ENCODE measurements at places on chromosomes 2 and 18. TPM values are rescaled to one million over a fixed set of nuclear protein-coding genes. Genes with fewer than 3 reads are reported as not detected.

The CDKL4 gene
- total RNA-seq: not detected

DNA sequence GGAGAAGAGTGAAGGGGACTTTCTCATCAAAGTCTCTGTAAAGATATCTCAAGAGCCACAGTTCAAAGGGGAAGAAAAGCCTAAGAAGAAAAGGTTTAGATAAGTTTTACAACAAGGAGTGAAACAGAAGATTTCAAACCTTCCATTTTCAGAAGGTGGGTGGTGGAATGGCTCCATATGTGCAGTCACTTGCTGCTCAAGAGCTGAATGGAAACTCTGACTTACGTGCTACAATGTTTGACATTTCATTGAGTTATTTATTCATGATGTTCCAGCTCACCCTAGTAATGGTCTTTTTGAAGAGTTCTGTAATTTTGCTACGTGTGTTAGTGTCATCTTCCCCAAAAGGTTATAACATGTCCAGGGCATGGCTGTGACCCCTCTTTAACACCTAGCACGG, 21.7 kb downstream of the LCT start:
- H3K27me3 ChIP-seq: no peaks in the 10 kb centered on the region
- no peaks in the 10 kb centered on the region for H3K36me3 ChIP-seq
- no peak overlapping the region for H3K4me3 ChIP-seq
- DNase-seq: no peak

- DNase-seq: no peak
- no peak overlapping the region for H3K4me3 ChIP-seq
- peaks cover 42% of the 10 kb centered on the region for H3K4me1 ChIP-seq
Measured at GRCh38 chr2:16012626-16013358, 72.4 kb downstream of the MYCN start.

DNA sequence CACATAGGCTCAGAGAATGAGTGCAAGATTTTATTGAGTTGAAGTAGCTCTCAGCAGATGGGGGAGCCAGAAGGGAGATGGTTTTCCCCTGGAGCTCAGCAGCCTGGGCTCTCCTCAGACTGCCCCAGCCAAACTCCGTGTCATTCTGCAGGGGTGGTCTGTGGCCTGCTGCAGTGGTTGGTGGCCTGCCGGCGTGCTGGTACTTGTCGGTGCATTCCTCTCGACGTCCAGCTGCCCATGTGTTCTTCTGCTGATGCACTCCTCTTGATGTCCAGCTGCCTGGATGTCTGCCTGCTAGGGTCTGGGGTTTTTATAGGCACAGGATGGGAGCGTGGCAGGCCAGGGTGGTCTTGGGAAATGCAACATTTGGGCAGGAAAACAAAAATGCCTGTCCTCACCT, 25.6 kb upstream of the TMEM17 start:
- H3K27me3 ChIP-seq: no peaks in the 10 kb centered on the region
- no peak for DNase-seq
- H3K4me1 ChIP-seq: no peaks in the 10 kb centered on the region
- no peaks in the 10 kb centered on the region for H3K36me3 ChIP-seq

DNA sequence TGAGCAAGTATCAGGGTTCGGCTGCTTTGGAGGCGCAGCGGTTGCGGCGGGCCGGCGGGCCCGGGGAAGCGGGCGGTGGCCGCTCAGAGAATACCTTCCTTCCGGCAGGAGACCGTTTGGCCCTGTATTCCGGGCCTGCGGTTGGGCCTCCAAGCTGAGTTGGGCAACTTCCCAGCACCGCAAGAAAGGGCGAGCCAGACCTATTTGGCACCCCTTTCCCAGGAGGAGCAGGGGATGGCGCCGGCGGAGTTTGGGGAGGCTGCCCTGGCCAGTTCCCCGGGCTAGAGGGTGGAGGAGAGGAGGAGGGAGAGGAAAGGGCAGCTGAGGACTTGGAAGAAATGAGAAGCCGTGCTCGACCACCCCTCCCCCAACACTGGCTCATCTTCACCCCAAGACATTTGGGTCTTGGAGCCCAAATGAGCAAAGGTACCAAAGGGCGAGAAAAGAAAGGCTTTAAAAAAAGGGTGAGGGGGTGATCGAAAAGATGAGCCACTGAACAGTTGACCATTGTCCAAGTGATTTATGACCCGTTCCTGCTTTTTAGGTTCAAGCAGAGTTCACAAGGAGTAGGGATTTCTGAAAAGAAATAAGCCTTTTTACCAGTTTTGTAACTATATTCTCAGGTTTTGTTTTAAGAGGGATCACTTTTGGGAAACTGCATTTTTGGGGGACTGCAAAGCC, 8.4 kb downstream of the HOXD3 start:
- no peaks in the 10 kb centered on the region for H3K36me3 ChIP-seq
- H3K4me1 ChIP-seq: peaks cover 3% of the 10 kb centered on the region

DNA sequence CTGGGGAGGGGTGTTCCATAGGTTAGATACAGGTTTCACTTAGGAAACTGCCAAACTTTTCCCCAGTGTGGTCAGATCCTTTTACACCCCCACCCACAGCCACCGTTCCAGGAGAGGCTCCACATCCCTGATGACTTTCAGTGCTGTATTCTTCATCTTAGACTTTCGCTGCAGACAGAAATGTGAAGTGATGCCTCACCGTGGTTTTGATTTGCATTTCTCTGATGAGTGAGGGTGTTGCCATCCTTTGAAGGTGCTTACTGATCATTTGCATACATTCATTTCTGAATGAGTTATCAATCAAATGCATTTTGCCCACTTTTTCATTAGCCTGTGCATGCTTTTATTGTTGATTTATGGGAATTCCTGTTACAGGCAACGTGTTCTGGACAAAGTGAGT, 14.9 kb downstream of the COPS9 start:
- no peak overlapping the region for H3K4me3 ChIP-seq
- no peaks in the 10 kb centered on the region for H3K27me3 ChIP-seq
- DNase-seq: no peak

DNA sequence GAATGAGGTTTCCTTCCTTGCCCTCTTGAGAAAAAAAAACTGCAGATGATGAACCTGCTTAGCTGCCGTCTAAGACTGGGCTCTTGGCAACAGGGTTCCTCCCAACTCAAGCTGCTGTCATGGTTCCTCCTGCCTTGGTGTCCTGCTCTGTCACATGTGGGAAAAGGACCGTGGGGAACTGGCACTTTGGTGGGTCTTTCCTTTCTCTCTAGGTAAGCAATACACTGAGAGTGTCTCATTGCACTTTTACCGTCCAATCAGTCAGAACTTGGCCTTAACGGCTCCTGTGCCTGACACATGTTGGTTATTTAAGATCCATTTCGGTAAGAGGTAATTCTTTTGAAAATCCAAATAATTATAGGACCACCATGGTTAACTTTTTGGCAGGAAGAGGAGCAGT, 60.8 kb upstream of the RNF152 start:
- peaks cover 50% of the 10 kb centered on the region for H3K4me1 ChIP-seq
- H3K27ac ChIP-seq: peak overlapping the region; percentile 70
- H3K36me3 ChIP-seq: no peaks in the 10 kb centered on the region
- no peak for DNase-seq
- no peak overlapping the region for H3K4me3 ChIP-seq

GRCh38 chr18:34223893-34224422, 755 bp downstream of the NOL4 start:
- no peak for DNase-seq
- peaks cover 36% of the 10 kb centered on the region for H3K4me1 ChIP-seq
- no peak overlapping the region for H3K27ac ChIP-seq
